Bronchial smooth muscle cell (primary cell): ENCODE measurements at places on chromosomes 7 and 10. TPM values are rescaled to one million over a fixed set of nuclear protein-coding genes. Genes with fewer than 3 reads are reported as not detected.

The SPDYE17 gene
- total RNA-seq = not detected in 2 replicates

The TMEM176A gene
- total RNA-seq = not detected in 2 replicates

The ADARB2 gene
- total RNA-seq = under 0.01 TPM in 1 of 2 replicates, not detected in the other

The ADCYAP1R1 gene
- total RNA-seq = not detected in 2 replicates

The GLI3 gene
- total RNA-seq = 4.9 and 6.4 TPM in 2 replicates

The PLEKHS1 gene
- total RNA-seq = not detected in 2 replicates

The C10orf53 gene
- total RNA-seq = not detected in 2 replicates

The GDF10 gene
- total RNA-seq = 7.7 and 152 TPM in 2 replicates

The ADAM12 gene
- total RNA-seq = 9.1 and 11.5 TPM in 2 replicates

The ETV1 gene
- total RNA-seq = 6.6 and 28.7 TPM in 2 replicates

The SSMEM1 gene
- 0.09 TPM in 1 of 2 replicates, not detected in the other for total RNA-seq

The METTL2B gene
- total RNA-seq = 18.9 and 20.3 TPM in 2 replicates

The AVL9 gene
- total RNA-seq = 17.1 and 23.0 TPM in 2 replicates

The INHBA gene
- 5.0 and 7.9 TPM in 2 replicates for total RNA-seq

The POLR3A gene
- 12.5 and 14.3 TPM in 2 replicates for total RNA-seq

The CALML5 gene
- 0.17 TPM in 1 of 2 replicates, not detected in the other for total RNA-seq

The DLG5 gene
- 33.9 and 46.0 TPM in 2 replicates for total RNA-seq

The LRMDA gene
- 0.77 and 3.8 TPM in 2 replicates for total RNA-seq

The FOXI2 gene
- total RNA-seq = not detected in 2 replicates

The MACROH2A2 gene
- 11.0 and 13.1 TPM in 2 replicates for total RNA-seq

The PPP1R3A gene
- total RNA-seq = under 0.01 TPM in 1 of 2 replicates, not detected in the other

The PTPRE gene
- total RNA-seq = 0.52 and 0.79 TPM in 2 replicates

The PON1 gene
- total RNA-seq = not detected in 2 replicates

The RPEL1 gene
- total RNA-seq = under 0.01 TPM in 1 of 2 replicates, not detected in the other
